ENCODE measurements at places on chromosomes 7 and 10.
A peak's percentile ranks its signal among the peaks of the same experiment; 100 is the strongest.

DNA sequence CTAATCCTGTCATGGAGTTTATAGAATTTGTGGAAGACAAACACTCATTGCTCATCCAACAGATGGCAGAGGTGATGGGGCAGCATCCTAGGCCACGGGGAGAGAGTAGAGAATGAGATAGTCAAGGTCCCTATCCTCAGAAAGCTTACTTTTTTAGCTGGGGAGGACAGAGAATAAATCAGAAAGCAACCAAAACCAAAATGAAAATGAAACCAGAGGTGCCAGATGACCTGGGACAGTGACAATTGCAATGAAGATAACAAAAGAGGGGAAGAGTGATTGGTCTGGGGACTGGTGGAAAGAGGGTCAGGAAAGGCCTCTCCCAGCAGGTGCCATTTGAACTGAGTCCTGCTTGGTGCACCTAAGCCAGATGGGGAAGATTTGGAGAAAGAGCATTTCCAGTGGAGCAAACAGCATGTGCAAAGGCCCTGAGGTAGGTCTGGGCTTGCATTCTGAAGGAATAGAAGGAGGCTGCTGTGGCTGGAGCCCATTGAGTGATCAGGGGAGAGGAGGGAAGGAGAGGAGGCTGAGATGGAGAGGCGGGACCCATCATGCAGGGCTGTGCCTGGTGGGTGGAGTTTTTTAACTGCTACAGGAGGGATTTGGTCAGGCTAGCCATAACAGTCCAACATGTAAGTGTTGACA, 164.1 kb downstream of the RPS24 start:
- no peak for DNase-seq

DNA sequence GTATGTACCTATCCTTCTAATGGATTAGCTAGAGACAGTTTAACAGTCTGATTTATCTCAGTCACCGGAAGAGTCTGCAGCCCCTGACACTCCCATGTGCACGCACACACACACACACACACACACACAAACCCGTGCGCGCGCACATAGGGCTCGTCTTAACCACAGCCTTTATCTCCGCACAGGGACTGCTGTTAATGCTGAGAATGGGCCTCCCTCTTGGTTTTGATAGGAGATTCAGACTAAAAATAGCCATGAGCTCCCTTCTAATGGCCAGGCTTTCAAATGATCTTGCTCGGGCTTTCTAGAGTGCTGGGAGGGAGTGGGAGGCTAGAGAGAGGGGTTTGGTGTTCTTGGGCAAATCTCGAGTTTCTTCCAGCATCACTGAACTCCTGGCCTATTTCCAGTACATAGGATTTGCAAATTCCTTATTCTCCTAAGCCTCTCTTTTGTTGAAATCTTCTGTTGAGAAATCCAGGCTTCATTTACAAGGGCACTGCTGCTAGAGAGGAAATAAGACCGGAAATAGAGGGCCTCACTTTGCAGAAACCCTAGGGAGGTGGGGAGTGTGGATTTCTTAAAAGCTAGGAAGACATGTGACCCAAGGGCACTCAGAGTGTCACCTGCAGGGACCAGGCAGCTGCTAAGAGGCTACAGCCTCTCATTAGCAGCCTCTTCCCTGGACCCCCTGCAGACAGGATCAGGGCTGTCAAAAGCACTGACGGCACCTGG, 2.4 kb downstream of the TMEM72 start:
- no peak for DNase-seq

DNA sequence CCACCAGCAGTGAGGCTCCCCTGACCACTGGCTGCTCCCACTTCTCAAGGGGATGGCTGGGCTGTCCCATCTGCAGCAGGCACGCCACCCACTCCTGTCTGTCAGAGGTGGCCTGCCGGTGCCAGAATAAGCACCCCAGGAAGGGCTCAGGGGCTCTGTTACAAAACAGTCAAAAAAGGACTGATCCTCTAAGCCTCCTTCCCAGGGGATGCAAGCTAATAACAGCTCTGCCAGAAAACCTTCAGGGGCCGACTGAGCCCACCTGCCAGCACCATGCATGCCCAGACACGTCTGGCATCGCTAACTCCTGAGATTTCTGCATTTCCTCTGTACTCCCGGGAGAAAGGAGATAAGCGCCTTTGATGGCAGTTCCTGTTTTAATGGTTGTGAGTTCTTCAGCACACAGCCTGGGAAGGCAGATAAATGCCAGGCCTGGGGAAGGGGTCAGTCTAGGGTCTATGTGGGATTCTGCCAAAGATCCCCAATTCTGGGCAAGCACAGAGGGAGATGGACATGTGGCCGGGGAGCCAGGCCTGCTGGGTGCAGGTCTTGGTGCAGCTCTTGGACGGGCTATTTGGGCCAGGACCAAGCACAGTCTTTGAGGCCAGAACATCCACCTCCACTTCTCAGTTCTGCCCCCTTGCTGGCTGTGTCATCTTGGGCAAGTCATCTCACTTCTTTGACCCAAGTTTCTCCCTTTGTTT, 128.4 kb downstream of the ARHGAP22 start:
- no peak for DNase-seq

DNA sequence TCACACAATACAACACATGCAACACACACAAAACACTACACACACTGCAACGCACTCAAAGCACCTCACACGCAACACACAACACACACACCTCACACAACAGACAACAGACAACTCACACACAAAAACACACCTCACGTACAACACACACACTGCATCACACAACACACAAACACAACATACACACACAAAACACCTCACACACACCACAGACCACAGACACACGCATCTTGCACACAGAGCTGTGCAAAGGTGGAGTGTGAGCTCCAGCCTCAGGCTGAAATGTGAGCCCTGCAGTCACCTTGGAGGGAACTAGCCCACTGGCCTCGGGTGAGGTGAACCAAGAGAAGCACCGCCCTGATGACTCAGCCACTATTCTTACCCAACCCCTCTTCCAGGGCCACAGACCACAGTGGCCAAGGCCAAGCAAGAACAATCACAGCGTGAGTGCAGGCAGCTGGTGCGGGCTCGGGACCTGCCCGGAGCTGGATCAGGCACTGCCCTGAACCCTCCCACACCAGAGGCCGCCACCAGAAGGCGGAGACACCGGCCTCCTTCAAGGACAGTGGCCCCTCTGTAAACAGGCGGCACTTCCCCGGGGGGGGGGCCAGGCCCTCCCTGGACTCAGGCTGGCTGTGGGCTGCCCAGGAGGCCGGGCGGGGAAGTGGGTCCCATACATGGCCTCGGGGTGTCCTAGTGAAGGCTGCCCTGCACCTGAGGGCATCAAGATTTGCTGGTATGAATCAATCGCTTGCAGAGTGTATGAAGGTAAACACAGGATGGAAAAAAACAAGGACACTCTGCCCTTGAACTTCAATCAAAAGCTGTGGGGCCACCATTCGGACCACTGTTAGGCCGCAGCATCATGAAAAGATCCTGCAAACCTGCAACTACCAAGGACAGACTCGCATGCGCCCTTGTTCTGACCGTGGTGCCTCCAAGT, 106.7 kb downstream of the TNS3 start:
- DNase-seq, result peak; percentile 20

DNA sequence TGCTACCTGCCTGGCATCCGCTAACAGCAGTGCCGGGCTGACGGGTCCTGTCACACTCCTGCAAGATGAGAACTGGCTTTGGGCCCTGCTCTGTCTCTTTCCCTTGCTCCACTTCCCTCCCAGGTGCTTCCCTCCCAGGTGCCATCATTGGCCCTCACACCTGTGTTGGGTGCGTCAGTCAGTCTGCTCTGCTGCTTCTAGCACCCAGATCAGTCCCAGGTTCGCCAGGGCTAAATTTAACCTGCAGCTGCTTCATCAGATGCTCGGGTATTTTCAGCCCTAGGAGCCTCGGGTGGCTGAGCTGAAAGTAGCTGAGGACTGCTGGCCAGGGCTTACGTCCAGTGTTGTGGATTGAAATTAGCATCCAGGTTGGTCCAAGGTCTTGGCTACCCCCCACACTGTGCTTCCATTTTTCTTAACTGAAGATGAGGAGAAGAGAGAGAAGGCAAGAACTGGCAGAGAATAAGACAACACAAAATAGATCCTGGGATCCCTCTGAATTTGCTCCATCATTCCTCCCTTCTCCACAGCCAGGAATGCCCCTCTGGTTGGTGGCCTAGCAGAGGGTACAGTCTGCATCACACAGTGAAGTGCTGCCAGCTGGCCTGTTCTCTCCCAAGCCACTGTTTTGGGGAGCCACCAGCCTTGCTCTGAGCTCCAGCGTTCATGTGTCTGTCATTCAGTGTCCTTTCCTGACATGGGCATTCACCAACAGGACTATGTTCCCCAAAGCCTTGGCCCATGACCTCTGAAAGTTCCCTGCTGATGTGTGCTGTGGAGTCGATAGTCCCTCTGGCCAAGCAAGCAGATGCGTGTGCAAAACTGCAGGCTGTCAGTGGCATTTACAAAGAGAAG, 65.9 kb upstream of the SYPL1 start:
- DNase-seq, result no peak
